ENCODE measurements at places on chromosomes 2 and 18. TPM values are rescaled to one million over a fixed set of nuclear protein-coding genes. Genes with fewer than 3 reads are reported as not detected.

DNA sequence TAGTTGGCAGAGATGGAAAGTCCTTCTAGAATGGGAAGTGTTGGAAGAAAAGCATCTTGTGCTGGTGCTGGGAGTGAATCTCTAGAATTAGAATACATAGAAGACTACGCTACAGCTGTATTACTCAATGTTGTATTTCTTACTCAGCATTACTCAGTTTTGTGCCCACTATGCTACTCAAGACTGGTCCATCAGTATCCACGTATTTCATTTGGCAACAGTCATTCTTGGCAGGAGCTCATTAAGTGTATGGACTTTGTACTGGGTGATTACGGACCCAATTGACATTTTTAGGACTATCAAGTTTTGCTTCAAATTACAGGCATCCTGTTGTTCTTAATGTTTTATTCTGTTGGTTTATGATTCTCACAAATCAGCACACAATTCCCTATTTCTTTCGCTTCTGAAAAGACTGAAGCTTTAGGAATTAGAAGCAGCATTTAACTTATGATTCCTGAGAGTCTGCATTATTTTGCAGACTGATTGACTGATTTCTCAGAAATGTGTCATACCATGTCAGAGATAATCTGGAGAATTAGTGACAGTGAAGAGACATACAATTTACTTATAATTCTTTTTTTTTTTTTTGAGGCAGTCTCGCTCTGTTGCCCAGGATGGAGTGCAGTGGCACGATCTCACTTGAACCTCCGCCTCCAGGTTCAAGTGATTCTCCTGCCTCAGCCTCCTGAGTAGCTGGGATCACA lies 136.9 kb downstream of the MYO3B start:
- DNase-seq: no peak

DNA sequence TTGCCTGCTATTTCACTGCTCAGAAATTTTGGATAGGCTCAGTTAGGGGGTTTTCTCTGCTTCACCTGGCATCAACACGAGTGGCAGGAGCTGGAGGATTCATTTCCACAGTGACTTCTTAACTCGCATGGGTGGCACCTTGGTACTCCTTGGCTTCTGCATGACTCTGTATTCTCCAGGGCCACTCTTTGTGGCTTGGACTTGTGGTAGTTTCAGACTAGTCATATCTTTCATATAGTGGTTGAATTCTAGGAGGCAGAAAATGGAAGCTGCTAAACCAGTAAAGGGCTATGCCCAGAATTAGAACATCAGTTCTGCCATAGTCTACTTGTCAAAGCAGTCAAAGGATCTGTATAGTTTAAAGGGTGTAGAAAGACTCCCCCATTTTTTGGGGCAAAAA lies 6.8 kb downstream of the MAIP1 start:
- no peak for DNase-seq

DNA sequence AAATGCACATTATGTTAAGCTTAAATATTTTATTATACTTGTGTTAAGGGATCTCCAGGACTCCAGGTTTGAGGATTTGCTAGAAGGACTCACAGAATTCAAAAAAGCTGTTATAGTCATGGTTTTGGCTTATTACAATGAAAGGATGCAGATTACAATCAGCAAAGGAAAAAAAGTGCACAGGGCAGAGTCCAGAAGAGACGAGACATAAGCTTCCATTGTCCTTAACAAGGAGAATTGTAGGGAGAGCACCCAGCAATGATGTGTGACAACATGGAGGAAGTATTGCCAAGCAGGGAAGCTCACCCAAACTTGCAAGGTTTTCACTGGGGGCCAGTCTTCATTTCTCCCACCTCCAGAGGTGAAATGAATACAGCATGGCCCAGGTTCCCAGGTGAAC lies 12.8 kb upstream of the MYO5B start:
- no peak for DNase-seq

DNA sequence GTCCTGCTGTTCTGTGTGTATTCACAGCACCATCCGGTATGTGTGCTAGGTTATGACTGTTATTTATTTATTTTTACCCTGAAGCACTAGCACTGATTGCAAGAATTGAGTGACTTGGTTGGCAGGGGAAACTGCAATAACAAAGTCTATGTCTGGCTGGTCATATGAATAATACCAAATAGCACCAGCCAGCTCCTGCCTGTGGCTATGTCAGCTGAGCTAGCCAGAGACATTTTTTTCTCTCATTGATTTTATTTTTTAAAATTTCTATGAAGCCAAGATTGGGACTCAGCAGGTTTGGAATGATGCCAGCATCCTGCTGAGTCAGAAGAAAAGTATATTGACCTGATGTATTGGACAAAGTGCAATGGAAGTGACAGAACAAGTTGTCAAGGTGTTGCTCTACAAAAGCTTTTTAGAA lies 188.5 kb upstream of the CDH2 start:
- DNase-seq: no peak

- DNase-seq: no peak
Observed at GRCh38 chr2:136131484-136131960, 13.6 kb upstream of the CXCR4 start.

DNA sequence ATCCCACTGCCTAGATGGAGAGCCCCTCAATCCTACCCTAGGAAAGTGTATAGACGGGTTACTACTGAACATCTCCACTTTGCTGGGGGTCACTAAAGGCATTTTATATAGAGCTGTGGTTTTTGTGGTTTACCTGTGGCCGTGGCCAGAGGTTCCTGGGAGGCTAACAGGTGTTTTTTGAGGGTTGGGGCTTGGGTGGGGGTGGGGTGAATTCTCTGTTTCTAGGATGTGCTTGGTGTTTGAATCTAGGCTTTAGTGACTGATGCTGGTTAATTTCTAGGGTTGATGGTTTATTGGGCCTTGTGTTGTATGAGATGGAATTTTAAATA lies 7.7 kb downstream of the HOXD8 start:
- DNase-seq: no peak

GRCh38 chr2:152490686-152491455 lies 155.9 kb downstream of the FMNL2 start:
- DNase-seq: peak; percentile 54

- DNase-seq: peak; percentile 62
Observed at GRCh38 chr2:25041307-25041927, 459 bp upstream of the EFR3B start.

- no peak for DNase-seq
Observed at GRCh38 chr2:121992700-121993099, 237.2 kb downstream of the TSN start.

DNA sequence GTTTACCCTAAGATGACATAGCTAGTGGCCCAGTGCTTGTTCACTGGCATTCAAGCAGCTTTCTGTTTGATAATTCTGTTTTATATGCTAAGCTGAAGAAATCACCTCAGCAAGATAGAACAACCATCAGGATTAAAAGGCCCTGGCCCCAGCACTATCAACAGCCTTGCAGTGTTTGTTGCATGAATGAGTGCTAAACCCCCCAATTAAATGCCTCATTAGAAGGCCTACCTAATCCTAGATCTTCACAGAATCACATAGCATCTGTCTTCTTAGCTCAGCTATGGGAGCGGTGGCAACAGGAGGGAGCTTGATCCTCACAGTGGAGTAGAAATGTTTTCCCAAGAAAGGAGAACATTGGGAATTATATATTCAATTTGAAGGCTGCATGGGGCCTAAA lies 194.1 kb upstream of the HNMT start:
- DNase-seq: no peak

DNA sequence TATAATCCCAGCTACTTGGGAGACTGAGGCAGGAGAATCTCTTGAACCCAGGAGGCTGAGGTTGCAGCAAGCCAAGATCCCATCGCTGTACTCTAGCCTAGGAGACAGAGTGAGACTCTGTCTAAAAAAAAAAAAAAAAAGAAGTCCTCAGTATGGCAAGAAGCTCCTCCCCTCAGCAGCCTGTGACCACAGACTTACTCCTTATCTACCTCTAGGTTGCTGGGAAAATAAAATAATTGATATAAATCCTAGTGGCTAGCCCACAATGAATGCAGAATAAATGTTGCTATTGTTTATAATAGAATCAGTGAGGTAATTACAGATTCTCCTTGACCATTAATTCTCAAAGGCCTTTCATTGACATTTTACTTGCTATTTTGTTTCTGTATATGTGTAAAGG lies 70.6 kb downstream of the IRS1 start:
- DNase-seq: no peak

- no peak for DNase-seq
Observed at GRCh38 chr2:179186126-179186525, 78.5 kb downstream of the SESTD1 start.

DNA sequence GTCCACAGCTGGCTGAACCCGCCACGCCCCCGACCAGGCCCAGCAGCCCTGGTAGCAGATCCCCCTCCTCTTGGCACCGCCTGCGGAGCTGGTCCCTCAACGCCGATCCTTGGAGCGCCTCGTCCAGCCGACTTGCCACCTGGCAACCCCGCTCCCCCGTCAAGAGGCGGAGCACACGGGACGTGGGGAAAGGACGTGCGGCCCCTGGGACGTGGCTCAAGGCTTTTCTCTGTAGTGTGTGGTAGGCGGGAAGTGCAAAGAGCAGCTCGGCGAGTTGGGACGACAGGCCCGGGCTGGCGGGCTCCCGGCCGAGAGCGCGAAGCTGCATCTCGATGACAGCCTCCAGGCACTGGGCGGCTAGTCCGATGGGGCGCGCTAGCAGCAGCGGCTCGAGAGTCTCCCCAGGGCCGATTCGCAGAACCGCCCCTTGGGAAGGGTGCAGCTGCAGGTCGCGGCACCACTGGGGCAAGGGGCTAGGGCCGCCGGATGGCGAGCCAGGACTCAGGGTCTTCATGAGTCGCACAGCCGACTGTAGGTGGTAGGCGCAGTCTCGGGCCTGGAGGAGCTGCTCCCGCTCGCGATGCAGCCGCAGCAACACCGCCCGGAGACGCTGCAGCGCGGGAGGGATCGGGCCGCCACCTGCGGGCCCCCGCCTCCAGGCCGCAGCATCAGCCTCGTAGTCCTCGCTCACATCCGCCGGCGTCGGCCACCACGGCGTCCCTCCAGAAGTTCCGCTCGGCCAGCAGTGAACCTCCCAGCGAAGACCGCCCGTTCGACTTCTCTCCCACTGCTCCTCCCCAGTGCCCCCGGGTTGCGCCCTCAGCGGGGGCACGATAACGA lies 617 bp downstream of the CCDC142 start:
- DNase-seq: peak; percentile 80

DNA sequence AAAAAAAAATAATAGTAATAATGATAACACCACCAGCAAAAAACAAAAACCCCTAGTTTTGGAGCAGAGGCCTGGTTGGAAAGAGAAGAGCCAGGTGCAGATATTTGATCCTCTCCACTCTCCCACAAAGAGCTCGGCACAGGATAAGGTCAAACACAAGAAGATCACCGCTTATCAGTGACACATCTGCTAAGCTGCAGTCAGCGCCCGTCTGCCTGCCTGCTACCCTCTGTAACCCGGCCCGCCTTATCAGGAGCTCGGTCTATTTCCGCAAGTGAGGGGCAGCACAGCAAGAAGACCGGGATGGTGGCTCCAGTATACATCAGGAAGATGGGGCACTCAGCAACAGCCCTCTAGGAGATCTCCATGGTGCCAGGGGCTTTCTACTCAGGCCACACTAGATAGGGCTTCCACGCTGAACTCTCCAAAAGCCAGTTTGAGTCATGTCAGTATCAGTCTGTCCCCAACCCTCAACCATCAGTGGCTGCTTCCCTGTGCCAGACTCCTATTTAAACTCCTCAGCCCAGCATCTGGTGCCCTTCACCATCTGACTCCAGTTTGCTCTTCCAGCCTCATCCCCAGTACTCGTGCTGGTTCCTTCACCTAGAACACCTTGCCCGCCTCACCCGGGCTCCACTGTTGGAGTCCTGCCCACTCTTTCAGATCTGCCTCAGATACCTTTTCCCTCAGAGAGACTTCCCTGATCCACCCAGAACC lies 67.3 kb upstream of the PPP1CB start:
- no peak for DNase-seq

DNA sequence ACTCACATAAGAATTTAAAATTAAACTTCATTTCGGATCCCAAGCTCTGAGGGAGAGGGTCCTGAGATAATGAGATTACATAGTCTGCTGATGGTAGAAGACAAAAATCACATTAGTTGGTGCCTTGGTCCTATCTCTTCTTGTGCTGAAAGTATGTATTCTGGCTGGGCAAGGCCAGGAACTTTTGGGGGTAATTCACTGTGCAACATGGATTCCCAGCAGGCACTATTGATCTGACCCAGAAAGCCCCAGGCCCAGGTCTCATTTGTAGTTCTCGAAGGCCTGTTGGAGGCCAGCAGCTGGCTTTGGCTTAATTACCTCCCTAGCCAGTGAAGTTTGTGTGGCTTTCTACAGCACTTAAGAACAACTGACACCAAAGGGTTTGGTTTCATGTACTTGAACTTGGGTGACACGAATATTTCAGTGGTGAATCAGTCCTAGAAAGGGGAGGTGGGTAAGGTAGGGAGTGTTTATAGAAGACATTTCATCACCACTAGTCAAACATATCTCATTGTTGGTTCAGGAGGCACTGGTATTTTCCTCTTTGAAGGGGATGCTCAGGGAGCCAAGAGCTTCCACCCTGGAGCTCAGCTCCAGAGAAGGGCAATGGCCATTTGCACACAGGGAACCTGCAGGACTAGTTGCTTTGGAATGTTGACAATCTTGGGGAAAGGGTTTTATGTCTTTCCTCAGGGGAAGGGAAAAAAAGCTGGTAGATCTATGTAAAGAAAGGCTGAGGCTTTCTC lies 217.8 kb downstream of the OSR1 start:
- DNase-seq: no peak

GRCh38 chr18:31401156-31402025 lies 24.8 kb downstream of the DSG4 start:
- no peak for DNase-seq

DNA sequence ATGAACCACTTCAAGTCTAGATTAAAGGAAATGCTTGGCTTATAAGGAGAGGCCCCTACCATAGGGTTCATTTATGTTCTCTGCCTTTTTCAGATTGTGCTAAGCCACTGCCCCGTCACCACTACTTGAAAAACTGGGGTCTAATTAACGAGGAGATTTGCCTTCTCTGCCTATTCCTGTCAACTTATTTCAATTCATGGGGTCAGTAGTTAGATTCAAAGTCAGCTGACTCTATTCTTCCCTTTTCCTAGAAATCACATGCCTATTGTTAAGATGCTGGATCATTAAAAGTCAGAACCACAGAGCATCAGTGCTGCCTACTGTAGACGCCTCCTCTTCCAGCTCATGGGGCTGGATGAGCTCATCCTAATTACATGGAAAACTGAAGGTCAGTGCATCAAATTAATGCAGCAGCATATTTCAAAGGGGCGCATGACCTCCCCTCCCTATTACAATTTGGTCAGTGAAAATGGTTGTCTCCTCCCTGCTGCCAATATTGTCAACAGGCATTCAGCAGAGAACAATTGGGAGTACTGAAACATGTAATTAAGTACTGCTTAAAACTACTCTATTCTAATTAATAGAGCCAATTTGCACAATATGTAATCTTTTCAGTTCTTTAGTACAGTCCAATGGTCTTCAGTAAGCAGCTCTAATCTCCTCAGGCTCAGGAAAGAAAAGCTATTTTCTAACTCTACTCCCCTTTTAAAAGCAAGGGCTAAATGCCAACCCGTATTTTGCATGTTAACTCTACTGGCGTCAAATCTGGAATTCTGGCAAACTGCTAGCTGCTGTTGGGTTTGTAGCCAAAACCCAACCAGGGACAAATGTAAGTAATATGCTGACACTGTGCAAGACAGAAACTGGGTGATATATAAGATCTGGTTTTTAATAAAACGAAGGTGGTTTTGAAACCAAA lies 117.4 kb upstream of the ITGB6 start:
- DNase-seq: no peak

GRCh38 chr2:135679125-135679524 lies 62.5 kb upstream of the UBXN4 start:
- no peak for DNase-seq

The BMP10 gene
- not detected for total RNA-seq

The ZBTB7C gene
- 2.6 TPM for total RNA-seq

The CYP26B1 gene
- total RNA-seq: 4.4 TPM

The RAB6C gene
- 0.22 TPM for total RNA-seq
